ENCODE measurements at places on chromosomes 7 and 10.

- peak; percentile 91 for DNase-seq
These were observed at the start of gene VSIR for GRCh38 chr10:71773221-71773971. VSIR (minus strand) TSS chr10:71773520; CDS start chr10:71773439, 81 bp downstream.

- DNase-seq = no peak
These were observed 84.4 kb downstream of the RUNDC3B start for GRCh38 chr7:87712571-87712970.

GRCh38 chr10:4670737-4671136 lies 155.3 kb upstream of the AKR1E2 start:
- DNase-seq = no peak

DNA sequence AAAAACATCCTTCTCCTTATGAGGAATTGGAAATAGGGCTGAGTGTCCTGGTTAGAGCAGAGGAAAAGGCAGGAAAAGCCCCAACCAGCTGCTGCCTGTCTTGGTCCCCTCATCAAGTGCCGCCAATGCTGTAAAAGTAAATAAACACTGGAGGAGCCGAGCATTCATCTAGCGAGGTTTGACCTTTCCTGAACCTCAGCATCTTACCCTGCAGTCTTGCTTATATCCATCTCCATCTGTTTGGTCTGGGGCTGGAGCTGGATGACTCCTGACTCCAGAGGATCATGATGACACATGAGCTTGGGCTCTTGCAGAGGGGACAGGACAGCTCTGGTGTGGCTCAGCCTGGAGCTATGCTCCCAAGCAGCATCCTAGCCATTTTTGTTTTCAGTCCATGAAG lies 501.1 kb downstream of the TNS3 start:
- no peak for DNase-seq

GRCh38 chr10:123502983-123503382 lies 163.2 kb upstream of the GPR26 start:
- no peak for DNase-seq

- DNase-seq = no peak
These were observed 14.8 kb downstream of the NFE2L3 start for GRCh38 chr7:26166684-26167266.

DNA sequence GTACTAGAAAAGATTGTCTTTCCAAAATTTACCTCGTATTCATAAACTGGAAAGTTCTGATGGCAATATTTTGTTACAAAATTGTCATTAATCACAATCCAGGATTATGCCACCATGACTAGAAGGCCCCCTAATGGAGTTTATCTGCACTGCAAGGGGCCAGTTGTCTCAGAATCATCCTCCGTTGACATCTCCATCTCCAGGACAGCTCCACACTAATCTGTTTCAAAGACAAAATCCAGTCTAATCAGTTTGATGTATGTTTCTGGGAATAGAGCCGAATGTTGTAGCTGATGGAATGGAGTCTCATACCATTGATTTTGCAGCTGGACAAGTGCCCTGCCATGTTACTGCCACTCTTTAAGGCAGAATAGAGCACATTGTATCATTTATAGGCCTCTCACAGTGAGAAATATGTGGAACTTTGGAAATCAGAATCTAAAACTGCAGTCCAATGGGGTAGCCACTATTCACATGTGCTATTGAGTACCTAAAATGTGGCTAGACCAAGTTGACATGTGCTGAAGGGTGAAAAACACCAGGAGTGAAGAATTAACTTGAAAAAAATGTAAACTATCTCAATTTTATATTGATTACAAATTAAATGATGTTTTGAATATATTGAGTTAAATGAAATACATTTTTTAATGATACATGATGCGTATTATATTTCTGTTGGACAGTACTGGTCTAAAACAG lies 38.3 kb upstream of the TOMM7 start:
- DNase-seq = peak; percentile 16

DNA sequence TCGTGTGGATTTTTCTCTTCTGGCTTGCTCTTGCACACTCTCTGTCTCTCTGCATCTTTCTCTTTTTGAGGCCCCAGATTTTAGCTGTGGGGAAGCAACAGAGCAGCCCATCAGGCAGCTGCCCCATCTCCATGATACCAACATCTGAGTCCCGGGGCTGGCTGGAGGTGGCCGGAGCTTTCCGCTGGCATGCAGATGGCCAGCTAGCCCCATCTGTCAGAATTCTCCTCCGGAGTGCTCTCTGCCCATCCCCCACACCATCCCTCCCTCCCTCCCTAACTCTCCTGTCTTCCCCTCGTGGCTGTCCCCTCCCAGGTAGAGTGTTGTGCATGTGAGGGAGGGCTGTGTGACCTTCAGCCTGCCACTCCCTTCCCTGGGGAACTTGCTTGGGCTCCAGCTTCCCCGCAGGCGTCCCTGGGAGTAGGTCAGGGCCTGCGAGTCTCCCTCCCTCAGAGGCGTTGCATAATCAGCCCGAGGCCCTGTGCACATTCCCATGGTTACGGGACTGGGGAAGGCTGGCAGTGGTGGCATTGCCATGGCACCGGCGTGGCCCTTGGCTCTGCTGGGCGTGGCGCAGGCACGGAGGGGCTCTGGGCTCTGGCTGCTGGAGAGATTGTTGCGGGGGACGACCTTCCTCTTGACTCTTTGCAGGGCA lies 24.7 kb downstream of the GHRHR start:
- no peak for DNase-seq

DNA sequence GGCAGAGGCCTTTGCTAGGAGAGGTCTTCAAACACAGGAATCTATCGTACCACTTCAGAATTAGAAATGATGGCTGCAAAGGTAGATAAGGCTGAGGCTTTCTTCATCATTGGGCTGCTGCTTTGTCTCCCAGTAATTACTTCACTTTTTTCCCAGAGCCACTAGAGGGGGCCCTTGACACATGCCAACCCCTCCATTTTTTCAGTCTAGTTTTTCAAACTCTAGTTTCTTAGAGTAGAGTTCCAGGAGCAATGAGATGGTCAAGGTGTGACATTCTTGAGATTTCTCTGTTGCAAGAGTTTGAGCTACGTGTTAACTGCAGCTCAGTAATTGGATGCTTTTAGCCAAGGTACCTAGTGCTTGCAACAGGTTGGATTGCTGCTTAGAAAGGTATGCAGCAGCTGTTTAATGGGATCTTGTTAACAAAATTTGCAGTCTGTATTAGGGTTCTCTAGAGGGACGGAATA lies 33.8 kb upstream of the RBM20 start:
- peak; percentile 69 for DNase-seq

DNA sequence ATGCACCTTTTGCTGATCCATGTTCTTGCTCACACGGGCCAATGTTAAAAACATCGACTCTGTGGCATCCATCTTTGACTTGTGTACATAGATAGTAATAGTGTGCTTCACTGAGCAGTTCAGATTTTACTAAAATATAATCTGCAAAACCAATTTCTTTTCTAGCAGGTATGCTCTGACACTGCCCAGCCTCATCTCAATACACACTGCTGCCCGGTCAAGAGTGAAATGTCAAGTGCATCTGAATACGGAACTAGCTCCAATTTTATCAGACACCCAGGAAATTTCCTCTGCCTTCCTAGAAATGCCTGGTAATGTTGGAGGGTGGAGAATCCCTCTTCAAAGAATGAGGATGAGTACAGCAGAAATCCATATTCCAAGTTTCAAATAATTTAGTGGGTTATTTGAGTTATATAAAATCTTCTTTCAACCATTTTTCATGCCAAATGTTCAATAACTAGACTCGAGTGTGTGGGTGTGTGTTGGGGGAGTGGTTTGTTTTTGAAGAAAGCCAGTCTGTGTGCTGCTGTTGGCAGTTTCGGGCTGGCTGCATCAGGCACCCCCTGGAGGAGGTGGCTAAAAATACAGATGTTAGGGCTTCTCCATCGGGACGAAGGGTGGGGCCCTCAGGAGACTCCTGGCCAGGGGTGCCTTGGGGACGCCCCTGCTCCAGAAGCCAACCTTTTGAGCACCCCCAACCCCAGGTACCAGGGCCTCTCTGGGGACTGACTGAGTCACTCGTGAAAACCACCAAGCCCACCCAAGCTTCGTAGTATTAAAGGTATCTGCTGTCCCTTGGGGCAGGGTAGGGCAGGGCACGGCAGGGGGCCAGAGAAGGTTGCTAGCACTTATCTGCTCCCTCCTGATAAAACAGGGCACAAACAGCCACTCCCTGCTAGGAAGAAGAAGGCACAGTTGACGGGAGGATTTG lies 15.4 kb downstream of the CTBP2 start:
- no peak for DNase-seq

- no peak for DNase-seq
These were observed 319 bp upstream of the MMD2 start for GRCh38 chr7:4959306-4959705.

DNA sequence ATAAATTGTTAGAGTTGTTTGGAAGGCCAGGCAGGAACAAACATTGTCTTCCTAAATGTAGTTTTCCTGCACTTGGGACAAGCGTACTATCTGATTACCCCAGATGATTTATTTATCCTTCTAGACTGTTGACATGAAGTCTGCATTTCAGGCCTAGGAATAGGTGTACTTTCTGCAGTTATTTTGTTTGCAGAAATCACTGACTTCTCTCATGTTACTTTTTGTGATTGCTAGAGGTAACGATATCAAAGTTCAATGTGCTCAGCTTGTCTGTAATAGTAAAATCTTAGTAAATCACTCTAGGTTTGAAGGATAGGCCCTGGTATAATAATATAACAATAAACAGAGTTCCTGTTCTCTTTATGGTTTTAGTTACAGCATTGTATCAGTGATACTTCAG lies 75.4 kb upstream of the HDAC9 start:
- DNase-seq = no peak

GRCh38 chr10:8034466-8035005 lies 20.0 kb upstream of the GATA3 start:
- no peak for DNase-seq

GRCh38 chr7:139058943-139059342 lies 23.1 kb upstream of the ZC3HAV1L start:
- DNase-seq = no peak

DNA sequence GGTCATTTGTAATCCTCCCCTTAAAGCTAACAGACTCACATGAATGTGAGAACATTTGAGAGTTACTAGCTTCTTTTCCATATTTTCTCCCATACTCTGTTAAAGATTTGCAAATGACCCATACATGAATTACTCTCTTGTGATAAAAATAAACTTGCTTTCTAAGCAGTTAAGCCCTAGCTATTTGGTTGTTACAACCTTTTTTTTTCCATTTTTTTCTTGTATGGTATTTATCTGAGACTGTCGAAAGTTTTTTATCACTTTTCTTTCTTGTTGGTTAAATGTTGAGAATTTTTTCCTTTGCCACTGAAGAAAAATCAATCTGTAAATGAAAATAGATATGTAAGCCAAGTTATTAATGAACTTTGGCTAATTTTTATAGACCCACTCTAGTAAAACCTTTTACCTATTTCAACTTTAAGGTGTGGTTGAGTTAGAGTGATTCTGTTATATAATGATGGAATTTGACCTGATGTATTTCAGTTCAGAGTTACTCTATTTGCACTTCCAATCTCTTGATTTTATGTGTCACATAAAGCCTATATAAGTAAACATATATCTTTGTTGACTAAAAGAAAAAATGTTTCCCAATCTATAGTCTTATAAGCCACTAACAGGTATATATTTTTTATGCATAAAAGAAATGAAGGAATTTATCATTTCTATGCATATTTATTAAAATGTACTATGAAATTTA lies 19.0 kb upstream of the TMEM229A start:
- DNase-seq = no peak

DNA sequence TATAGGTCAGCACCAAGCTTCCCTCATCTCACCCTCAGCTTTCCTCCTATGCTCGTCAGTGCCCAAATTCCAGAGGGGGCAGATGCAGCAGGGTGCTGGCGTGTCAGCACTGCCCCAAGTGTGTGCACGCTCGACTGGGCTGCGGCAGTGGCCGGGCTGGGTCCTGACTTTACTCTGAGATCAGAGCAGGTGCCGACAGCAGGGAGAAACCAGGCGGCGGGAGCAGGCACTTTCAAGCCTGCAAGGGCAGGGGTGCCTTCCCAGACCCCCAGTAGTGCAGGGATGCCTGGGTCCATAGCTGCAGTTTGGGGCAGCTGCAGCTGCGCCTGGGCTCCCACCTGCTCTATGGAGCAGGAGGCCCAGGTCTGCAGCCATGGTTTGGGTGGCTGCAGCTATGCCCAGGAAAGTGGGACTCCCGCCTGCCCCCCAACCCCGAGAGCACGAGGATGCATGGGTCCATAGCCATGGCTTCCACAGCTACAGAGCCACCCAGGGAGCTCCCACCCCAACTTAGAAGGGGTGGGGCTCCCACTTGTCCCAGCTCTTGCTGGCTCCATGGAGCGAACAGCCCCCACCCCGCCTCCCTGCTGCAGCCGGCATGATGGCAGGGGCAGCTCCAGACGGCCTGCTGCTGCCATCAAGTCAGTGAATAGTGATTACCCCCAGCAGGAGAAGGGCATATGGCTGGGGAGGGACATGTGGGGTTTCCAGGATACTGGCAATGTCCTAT lies 199.2 kb upstream of the KMT2E start:
- no peak for DNase-seq

DNA sequence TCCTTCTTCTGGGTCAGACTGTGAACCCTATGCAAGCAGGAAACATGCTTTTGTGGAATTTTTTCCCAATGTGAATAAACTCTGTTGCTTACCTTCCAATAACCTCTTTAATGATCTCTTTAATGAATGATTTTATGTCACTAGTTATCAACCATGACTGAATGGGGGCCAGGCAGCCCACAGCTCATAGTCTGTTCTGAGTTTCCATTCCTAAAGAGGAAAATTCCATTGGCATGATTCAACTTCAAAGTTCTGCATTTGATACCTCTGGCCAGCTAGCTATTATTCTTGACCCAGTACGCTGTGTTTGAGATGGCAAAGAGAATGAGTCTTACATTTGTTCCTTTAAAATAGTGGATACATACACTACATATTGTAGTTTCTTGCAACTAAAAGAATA lies 867.8 kb upstream of the CELF2 start:
- no peak for DNase-seq

DNA sequence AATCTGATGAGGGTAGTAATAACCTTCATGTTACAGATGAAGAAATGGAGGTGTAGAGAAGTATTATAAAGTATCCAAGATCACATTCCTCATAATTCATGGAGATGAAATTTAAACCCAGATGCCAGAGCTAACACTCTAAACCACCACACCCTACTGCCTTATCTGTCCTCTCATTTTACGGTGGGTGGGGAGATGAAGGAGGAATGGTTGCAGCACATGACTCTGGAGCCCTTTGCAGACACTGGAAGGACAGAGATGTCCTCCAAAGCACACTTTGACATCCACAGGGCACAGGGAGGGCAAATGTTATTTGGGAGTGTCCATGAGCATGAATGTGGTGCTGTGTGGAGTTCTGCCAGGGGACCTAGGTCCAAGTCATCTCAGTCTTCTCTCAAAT lies 1.1 kb downstream of the PLEKHS1 start:
- no peak for DNase-seq

Measured in activated CD4-positive, alpha-beta T cell treated with anti-CD3 and anti-CD28 coated beads, Interleukin-2, amount 10 ng/mL, durations not matched to agents 7 days and 5 days (primary cell).